ENCODE measurements at places on chromosomes 1 and 21.

GRCh38 chr1:99965646-99966375, 4.0 kb upstream of the SLC35A3 start:
- no peak for DNase-seq

DNA sequence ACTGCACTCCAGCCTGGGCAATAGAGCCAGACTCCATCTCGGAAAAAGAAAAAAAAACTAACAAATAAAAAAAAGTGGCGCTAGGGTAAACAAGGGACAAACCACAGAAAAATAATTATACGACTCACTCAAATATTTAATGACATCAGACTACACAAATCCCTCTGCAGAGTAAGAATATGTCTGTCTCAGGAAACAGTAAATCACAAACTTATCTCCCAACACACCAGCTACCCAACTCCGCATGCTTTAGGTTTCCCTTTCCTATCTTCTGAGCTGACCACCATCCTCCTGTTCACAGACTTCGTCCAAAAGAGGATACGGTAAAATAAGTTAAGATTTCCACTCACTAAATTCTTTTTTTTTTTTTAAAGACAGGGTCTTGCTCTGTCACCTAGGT, 16.2 kb downstream of the WDR47 start:
- DNase-seq = no peak

- no peak for DNase-seq
These were observed 12.2 kb upstream of the SLC6A9 start for GRCh38 chr1:44043176-44044070.

DNA sequence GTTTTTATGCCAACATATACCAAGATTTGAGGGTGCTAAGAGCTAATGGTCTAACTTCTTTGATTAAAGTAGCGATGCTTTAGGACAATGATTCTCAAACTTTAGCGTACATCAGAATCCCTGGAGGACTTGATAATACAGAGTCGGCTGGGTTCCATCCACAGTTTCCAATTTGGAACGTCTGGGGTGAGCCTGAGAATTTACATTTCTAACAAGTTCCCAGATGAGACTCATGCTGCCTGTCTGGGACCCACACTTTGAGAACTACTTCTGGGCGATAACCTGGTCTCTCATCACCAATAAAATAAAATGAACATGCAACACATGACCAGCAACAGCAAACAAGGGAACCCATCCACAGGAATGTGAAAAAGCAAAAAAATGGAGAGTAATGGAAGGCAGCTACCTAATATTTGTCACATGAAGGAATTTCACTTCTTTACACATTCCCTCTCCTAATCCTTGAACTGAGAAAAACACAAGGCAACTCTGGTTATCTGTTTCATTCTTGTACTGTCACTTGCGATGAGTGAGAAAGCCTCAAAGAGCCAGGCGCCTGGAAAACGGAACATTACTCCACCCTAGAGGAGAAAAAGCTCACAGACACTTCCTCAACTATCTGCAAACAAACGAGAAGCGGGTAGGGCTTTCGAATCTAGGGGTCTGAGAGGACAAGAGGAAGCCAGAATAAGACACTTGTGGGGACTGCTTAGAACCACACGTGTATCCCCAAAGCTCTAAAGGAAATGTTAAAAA, 14.0 kb downstream of the HSF2BP start:
- peak; percentile 26 for DNase-seq

- no peak for DNase-seq
These were observed 135.5 kb downstream of the TNFSF18 start for GRCh38 chr1:172915271-172915670.

GRCh38 chr1:62294261-62294660, 25.0 kb downstream of the KANK4 start:
- DNase-seq = no peak

- no peak for DNase-seq
These were observed 218.7 kb upstream of the VAMP3 start for GRCh38 chr1:7552402-7552801.

All from NCI-H526 treated with DMSO at 0.1 percent for 48 hours (cell line).